ENCODE measurements at places on chromosomes 6 and 20.

GRCh38 chr20:57897156-57897874 is 187.5 kb upstream of the PMEPA1 start:
- no peak for DNase-seq

- no peak for DNase-seq
Measured at GRCh38 chr6:169079650-169080049, 174.0 kb downstream of the THBS2 start.

- no peak for DNase-seq
Measured at GRCh38 chr6:69027861-69028260, 392.8 kb downstream of the ADGRB3 start.

DNA sequence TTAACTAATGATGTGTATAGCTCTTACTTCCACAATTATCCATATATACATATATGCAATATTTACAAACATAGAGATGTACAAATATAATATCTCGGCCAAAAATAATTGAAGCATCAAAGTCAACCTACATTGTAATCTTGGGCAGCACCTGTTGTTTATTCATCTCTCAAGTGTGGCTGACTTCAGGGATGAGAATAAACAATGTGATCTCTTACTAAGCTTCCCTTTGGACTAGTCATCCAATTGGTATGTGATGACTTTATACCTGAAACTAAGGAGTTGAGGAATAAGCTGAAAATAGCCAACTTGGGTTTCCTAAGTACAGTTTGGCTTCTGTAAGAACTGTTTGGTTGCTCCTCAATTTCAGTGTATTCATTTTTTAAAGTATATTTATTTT is 256.6 kb downstream of the KHDC1L start:
- peak; percentile 89 for DNase-seq

- DNase-seq, result peak; percentile 91
Measured at GRCh38 chr6:35710241-35710847, 21.6 kb upstream of the FKBP5 start.

- no peak for DNase-seq
Measured at GRCh38 chr6:135740580-135740979, 110.9 kb upstream of the PDE7B start.

GRCh38 chr6:47170617-47170947 is 128.4 kb upstream of the ADGRF1 start:
- DNase-seq, result no peak

- DNase-seq, result peak; percentile 65
Measured at GRCh38 chr20:6178537-6178936, 55.7 kb upstream of the FERMT1 start.
